ENCODE measurements at places on chromosomes 5 and 9.

DNA sequence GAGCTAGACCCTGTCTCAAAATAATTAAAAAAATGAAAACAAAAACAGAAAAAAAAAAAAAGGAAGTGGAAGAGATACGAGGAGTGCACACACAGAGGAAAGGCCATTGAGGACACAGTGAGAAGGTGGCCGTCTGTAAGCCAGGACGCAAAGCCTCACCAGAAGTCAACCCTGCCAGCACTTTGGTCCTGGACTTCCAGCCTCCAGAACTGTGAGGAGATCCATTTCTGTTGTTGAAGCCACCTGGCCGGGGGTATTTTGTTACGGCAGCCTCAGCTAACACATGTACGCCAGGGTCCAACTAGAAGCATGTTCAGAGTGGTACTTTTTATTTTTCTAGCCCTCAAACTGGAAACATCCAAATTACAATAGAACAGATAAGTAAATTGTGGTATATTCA lies 21.8 kb downstream of the SLC35D2 start:
- DNase-seq, result no peak

GRCh38 chr9:88749420-88749819 lies 214.4 kb downstream of the NXNL2 start:
- DNase-seq, result no peak

- DNase-seq, result peak; percentile 71
Measured at GRCh38 chr9:121059998-121060636, 10.0 kb upstream of the C5 start.

DNA sequence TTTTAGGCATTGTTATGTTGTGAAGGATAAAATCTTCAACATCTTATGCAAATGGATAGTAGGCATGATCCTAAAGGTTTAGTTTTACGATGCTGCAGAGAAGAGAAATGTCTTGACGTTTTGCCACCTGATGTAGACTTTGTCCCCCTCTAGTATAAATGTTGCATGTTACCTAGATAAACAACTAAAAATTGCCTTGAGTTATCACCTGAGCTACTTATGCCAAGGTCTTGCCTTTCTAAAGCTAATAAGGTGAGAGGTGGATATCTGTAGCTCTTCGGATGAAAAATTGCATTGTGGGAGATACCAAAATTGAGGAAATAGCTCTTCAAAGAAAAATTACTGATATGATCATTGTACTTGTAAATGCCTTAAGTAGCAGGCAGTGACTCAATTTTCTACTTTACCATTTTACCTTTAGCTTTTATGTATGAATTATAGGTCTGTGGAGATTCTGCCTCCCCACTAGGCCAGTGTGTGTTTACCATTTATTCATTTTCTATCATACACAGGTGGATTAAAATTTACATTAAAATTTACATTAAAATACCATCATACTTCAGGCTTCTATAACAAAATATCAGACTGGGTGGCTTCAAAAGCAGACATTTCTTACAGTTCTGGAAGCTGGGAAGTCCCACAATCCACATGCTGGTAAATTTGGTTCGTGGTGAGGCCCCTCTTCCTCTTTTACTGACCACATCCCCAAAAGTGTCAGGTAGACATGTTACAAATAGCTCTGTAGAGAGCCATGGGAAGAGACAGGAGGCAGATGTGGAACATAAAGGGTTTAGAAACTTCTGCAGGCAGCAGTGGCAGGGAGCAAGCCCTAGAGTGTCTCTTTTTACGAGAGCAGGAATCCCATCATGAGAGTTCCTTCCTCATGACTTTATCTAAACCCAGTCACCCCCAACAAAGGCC lies 100.7 kb upstream of the ERBIN start:
- no peak for DNase-seq

- no peak for DNase-seq
Measured at GRCh38 chr5:172793577-172794488, 22.8 kb upstream of the DUSP1 start.

GRCh38 chr5:108587821-108588220 lies 159.9 kb upstream of the FER start:
- no peak for DNase-seq

GRCh38 chr9:126504977-126505455 lies 108.7 kb upstream of the LMX1B start:
- no peak for DNase-seq

- no peak for DNase-seq
Measured at GRCh38 chr9:107755246-107755645, 265.7 kb upstream of the KLF4 start.

- DNase-seq, result no peak
Measured at GRCh38 chr9:4810565-4810964, 17.8 kb downstream of the RCL1 start.

DNA sequence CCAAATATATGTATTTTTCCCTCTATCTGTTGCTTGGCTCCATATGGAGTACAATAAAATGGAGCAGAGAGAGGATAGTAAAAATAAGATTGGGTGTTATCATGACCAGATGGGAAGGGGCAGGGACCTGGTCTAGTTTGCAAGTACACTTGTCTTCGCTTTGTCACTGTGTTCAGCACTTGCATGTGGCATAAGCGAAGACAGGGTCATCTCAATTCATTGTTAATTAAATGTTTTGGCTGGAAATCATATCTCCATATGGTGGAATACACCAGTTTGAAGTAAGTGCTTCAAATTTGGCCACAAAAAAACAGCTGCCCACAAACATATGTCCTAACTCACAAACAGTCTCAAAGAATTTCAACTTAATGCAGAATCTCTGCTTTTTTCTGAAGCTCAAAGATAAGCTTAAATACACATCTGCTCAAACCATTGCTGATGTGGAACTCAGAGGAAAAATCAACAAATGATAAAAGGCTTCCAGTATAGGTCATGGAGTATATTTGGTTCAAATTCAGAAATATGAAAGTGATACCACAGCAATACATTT lies 865.4 kb downstream of the TLE4 start:
- no peak for DNase-seq

- DNase-seq, result no peak
Measured at GRCh38 chr9:82799286-82799685, 263.7 kb downstream of the RASEF start.

DNA sequence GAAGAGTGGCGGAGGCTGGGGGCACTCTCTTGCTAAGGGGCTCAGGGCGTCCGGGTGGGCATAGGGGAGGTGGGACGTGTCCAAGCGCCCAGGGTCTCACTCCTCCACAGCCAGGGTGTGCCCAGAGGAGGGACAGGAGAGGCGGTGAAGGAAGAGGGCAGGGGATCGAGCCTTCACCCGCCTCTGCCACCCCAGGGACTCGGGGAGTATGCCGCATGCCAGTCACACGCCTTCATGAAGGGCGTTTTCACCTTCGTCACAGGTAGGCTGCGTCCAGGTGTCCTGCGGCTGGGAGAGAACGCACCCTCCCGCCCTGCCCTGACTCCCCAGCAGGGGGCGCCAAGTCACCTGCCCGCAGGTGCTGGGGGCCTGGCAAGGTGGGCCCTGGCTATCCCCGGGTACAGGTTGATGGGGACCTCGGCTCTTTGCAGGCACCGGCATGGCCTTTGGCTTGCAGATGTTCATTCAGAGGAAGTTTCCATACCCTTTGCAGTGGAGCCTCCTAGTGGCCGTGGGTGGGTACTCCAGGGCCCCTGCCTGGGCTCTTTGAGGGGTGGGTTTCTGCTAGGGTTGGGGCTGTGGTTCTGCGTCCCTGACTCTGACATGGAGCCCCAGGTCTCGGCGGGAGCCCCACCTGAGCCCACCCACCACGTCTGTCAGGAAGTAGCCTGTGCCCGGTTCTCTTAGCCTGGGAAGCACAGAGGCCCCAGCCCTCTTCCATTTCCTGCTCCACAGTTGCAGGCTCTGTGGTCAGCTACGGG lies 552 bp downstream of the TMEM141 start:
- DNase-seq, result no peak

- no peak for DNase-seq
Measured at GRCh38 chr5:117094114-117094815, 519.6 kb upstream of the SEMA6A start.

DNA sequence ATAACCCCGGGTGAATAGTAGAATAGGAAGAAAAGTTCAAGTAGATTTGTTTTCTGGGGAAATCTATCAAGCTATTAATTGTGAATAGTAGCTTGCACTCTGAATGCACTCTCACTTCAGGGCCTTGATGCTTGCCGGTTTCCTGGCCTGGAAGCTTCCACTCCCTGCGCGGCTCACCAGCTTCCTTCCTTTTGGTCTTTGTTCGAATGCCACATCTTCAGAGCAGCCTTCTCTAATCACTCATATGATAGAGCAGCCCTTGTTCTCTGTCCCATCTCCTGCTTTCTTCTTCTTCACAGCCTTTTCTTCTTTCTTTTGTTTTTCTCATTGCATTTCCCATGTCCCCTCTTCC lies 146.7 kb downstream of the MAST4 start:
- no peak for DNase-seq

- no peak for DNase-seq
Measured at GRCh38 chr9:36959681-36960574, 74.1 kb downstream of the PAX5 start.

DNA sequence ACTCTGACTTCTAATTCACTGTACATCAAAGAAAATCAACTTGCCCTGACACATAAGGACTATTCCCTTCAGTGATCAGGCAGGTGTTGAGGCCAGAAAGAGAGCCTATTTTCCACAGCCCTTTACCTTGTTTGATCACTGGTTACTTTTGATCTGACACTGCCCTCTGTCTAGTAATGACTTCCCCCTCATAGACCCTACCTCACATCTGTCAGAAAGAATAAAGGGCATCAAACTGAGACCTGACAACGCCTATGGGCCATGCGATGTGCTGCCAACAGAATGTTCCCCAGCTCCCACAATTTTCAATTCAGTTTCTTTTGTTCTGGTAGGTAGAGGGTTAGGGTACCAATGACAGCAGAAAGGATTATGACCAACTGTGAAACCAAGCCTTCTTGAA lies 47.7 kb downstream of the FBXL17 start:
- DNase-seq, result no peak

GRCh38 chr5:131635684-131636572 lies 899 bp upstream of the RAPGEF6 start:
- DNase-seq, result no peak
